ENCODE measurements at places on chromosomes 5 and 9.
A peak's percentile ranks its signal among the peaks of the same experiment; 100 is the strongest.

GRCh38 chr5:66702426-66702825, 106.2 kb downstream of the MAST4 start:
- DNase-seq, result no peak

DNA sequence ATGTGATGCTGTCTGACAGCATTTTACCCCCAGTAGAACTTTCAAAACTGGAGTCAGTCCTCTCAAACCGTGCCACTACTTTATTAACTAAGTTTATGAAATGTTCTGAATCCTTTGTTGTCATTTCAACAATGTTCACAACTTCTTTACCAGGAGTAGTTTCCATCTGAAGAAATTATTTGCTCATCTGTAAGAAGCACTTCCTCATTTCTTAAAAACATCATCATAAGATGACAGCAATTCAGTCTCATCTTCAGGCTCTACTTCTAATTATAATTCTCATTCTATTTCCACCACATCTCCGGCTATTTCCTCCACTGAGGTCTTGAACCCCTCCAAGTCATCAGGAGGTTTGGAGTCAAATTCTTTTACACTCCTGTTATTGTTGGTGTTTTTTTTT, 2.3 kb upstream of the TAS2R1 start:
- no peak for DNase-seq

- no peak for DNase-seq
Measured at GRCh38 chr9:34140853-34141252, 14.4 kb upstream of the DCAF12 start.

DNA sequence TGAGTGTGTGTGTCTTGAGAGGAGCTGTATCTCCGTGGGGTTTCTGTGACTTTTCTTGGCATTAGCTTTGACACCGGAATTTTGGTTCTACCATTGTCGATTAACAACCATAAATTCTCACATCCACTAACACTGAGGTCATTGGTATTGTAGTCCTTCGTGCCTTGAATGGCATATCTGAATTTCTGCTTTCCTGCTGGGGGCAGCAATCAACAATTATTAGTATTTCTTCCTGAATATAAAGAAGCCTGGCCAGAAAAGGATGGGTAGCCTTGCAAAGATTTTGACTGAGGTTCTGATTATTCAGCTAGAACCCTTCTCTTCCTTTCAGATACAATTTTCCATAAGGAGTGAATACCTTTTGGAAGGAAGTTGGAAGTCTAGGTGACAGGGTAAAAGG, 33.5 kb upstream of the SHOC1 start:
- DNase-seq, result no peak

DNA sequence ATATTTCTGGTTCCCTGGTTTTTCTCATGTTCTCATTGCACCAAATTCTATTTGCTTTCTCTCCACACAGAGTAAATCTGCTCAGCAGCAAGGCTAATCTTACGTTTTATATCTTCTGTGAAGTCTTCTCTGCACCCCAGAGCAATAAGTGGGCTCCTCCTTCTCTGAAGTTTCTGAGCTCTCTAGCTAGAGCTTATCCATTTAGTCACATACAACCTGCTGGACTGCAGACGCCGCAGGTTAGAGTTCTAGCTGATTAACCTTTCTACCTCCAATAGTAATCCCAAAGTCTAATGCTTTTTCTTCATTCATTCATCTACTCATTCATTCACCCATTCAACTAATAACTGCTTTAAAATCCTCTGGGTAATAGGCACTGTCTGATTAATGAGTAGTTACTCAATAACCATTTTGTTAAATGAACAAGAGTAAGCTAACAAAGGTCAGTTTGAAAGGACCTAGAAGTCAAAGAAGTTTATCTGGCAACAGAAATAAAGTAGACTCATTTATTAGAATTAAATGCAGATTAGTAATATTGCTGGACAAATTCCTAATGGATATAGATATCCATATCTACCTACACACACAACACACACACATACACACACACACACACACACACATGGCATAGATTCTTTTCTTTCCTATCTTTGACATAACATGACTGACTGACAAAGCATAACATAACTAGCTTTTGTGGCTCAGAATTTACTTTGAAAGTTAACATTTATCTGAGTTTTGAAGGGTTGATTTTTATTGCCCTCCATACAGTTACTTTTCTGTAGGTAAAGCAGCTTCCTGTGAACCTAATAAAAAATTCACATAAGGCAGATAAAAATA, 984.6 kb upstream of the SEMA6A start:
- DNase-seq, result no peak

GRCh38 chr5:161548487-161549094, 2.1 kb upstream of the GABRB2 start:
- no peak for DNase-seq

DNA sequence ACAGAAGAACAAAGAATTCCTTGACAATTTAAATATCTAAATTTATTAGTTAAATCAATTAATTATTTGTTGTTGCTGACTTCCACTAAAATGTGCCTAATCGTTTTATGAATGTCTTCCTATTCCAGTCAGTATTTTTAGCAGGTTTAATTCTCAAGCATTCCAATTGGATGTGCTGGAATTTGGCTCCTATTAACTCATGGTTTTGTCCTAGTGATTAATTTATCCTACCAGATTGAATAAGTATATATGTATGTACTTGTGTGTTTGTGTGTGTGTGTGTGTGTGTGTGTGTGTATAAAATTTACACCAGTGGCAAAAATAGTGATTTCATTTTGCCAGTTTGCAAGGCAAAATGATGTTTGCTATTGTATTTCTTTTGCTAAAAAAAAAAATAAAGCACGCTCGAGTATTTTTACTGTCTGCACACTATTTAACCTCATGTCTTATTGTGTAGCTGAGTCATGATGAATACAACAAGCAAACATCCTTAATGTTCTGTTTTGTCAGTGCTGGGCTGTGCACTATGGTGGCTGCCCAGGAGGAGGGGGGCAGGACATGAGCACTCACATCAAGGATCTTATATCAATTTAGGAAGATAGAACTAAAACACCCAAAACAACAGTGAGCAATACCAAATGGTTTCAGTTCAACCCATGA, 375.5 kb downstream of the PDE4D start:
- DNase-seq, result no peak

- no peak for DNase-seq
Measured at GRCh38 chr5:71828291-71829040, 109.4 kb downstream of the CARTPT start.

GRCh38 chr9:118522093-118523028, 818.2 kb downstream of the TLR4 start:
- peak; percentile 4 for DNase-seq

- no peak for DNase-seq
Measured at GRCh38 chr9:70789086-70789485, 332.3 kb downstream of the TRPM3 start.

DNA sequence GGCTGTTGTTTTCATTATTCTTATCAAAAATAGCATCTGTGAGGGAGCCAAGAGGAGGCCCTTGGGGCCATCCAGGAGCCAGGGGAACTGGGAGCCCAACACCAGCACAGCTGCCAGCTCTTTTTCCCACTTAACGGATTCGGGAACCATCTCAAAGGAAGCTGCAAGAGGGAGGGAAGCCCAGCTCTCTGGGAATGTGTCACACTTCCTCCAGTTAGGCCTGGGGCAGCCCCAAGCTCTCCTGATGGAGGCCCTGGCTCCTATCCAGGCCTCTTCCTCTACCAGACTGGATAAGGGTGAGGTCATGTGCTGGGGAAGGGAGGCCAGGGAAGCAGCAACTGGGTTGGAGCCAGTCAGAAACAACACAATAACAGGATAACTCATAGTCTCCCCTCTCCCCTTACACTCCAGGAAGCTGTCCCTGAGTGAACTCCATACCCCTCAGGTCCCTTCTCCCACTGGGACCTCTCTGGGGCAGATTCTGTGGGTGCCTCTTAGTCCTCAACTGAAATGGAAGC, 12.7 kb downstream of the CSF2 start:
- no peak for DNase-seq

DNA sequence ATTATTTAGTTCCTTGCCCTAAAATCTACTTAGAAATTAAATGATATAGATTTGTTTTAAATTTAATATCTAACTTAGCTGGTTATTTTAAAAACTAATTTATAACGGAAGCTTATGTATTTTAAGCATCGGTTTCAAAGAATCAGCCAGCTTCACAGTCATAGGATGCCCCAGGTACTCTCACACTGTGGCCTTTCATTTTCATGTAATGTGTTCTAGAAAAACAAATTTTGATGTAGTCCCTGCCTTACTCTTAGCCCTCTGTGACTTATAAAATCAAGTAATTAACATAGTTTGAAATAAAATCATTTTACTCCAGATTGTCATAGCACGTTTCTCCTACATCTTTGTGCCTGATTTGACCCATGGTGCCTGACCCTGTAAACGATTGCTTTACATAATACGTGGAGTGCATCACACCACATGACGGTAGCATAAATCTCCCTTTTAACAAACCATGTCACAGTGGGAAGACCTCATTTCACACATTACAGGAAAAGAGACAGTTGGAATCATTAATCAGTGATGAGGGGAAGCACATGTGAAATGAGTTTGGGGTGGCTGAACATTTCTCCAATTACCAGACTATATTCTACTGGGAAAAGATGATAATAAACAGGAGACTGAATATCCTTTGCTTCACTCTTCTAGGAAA, 731.5 kb upstream of the CDH9 start:
- DNase-seq, result no peak

DNA sequence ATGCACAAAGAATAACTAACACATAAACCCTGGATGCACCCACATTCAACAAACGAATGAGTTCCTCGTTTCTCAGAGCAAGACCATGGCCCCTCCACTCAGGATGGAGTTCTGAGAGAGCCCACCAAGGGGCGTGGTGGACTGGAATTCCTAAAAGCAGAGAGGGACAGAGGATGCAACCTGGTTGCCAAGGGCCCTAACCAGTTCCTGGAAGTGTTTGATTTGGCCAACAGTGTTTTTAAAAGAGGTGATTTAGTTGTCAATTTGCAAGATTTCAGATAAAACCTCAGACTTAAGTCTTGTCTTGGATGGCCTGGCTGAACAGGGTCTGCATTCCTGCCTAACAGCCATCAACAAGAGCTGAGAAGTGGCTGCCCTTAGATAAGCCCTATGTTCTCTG, 34.4 kb downstream of the GLRA1 start:
- no peak for DNase-seq

DNA sequence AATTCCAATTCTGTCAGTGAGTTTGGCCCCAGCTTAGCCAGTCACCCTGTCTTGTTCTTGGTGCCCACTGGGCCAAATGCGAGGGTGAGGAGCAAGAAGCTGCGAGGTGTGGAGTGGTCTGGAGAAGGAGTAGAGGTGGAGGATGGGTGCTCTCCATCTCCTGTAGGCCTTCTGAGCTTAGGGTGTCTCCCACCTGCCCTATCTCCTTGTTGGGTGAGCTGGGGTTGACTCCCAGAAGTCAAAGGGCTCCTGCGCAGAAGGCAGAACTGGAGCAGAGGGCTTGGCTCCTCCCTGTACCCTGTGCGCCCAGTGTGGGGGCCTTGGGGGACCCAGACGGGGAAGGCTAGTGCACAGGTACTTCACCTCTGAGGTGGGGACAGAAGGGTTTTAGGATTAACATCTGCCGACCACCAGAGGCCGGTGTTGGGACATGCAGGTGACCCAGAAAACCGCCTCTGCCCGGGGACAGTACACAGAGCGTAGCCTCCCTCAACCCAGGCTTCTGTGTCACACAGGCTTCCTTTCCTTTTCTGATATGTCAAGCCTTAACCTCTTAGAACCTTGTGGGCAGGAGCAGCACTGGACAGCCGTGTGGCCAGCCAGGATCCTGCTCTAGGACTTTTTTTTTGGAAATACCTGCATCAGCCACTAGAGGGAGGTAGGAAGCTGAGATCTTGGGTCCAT, 16.9 kb downstream of the IL5 start:
- DNase-seq, result peak; percentile 27

- no peak for DNase-seq
Measured at GRCh38 chr5:57662991-57663390, 180.4 kb upstream of the ACTBL2 start.

DNA sequence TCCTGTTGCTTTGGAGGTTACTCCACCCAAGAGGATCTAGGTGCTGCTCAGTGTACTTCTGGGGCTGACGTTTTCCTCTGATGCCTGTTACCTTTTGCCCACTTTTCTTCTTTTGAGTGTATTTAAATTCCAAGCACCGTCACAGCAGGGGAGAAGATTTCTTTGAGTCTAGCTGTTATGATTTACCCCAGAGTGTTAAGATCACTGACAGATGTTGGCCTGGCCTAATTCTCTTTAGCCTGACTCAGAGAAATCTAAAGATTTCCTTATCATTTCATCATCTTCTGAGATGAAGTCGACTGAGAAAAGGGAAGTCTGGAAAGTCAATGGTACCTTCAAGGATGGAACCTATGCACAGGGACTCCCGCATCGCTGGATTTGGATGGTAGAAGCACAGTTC, 191.5 kb downstream of the FBXL7 start:
- no peak for DNase-seq

- no peak for DNase-seq
Measured at GRCh38 chr5:95070453-95070852, 214.4 kb downstream of the MCTP1 start.

DNA sequence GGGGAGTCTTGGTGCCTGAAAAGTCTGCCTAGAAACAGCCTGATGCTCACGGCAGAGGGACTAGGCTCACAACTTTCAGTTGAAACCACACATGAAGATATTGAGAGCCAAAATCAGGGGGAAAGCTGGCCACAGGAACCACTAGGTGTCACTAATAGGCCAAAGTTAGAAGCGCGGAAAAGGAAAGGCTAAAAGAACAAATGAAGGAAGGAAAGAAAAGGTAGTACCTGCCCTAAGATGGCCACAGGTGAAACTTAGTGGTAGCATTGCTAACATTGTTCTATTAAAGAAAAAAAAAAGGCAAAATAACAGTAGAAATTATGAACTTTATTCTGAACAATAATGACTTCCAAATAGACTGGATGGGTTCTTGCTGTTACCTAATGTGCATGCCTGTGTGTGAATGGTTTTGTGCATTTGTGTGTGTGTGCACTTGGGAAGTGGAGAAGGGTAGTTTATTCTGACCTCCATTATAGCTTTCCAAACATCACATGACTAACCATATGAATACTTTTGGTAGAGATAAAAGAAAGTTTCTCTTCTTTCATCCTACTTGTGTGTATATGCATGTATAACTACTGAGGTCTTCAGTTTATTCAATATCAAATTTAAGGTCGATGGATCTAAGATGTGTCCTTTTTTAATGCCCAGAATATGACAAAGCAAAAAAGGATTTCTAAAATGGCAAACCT, 2.1 kb upstream of the RFESD start:
- peak; percentile 26 for DNase-seq

GRCh38 chr5:149939546-149939945, 5.0 kb downstream of the PDE6A start:
- DNase-seq, result no peak

DNA sequence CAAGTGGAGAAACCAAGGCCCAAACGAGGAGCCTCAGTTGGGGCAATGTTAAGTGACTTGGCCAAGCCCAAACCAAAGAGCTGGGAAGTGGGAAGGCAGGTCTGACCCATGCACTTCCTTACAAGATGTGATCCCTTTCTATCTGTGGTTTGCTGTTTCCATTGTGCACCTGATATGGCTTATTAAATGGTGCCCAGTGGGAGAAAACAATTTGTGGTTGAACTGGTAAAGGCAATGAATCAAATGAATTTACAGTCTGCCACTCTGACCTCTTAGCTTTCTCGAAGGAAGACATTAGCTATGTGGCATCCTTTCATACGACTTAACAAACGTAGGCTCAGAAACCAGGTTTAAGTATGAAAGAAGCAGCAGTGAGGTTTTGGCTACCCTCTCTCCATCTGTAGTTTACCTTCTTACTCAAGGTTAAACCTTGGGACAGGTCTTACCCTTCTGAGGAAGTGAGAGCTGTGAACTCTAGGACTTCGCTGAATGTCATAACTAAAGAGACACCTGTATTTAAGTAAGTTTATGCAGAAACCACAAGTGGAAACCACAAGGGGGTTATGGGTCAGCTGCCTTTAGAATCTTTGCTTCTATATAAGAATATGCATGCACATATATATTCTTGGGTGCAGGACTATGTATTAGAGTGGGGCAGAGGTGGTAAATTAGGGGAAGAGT, 100.5 kb upstream of the SPATA31D4 start:
- no peak for DNase-seq
